ENCODE measurements at places on chromosomes 3 and 15.

DNA sequence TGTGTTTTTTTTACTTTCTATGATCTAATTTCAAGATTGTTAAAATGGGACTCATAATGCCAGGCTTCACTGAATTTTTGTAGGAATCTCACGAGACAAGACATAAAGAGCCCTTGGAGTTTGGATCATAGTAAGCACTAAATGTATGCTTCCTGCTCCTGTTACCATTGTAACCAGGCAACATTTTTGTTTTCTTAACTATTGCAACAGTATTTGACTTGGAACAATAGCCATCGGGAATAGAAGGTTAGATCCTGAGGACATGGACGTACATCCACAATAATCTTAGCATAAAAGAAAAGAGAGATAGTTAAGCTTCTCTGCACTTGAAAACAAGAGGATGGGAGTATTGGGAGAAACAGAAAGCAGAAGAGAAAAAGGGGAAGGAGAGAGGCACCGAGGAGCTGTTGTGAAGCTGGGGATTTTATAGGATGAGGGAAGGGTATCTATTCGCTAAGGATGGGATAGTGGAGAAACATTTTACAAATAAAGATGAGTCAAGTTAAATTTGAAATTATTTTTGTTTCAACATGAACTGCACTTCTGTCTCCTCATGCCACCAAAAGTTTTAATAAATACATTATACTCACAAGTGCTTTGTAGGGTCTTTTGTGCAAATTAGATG, 131.4 kb downstream of the TMCO5A start:
- no peak for DNase-seq

- DNase-seq, result no peak
Observed at GRCh38 chr3:120637851-120638559, 41.9 kb downstream of the NDUFB4 start.

GRCh38 chr3:9704347-9705322, 1.0 kb downstream of the CPNE9 start:
- DNase-seq, result no peak

GRCh38 chr15:27573805-27574485, 525.2 kb downstream of the OCA2 start:
- DNase-seq, result no peak

DNA sequence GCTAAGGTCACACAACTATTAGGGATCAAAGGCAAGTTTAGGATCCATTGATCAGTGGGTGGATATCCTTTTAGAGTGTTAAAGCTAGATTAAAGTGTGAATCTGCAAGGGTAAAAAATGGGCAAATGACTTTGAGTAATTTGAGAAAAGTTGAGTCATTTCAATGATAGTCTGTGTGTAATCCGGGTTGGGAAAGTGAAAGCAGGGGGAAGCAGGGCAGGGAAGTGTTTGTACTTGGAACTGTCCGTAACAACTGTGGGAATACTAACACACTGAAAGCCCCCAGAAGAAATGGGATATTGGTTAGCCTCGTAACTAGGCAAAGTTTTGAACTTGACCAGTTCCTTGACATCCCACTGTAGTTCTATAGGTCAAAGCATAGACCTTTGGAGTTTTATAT, 187.2 kb upstream of the SLITRK3 start:
- DNase-seq, result no peak

DNA sequence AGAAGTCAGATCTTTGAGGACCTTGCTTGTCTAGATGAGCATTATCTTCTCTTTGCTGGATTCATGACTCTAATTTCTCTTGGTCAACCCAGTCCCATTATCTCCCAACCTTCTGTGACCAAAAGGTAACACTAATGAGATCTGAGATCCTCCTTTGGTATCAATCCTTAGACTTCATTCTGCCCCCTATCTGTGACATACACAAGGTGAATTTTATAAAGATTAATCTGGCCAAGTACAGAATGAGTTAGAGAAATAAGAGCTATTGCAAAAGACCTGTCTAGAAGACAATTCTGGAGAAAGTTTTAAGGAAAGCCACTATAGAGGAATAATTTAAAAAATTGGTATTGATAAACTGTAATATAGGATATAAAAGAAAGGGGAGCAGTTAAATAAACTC, 113.8 kb upstream of the KCNMB2 start:
- no peak for DNase-seq
